Activated T-cell treated with anti-CD3 and anti-CD28 coated beads for 24 hours (primary cell): ENCODE measurements at places on chromosomes 2 and 18.

DNA sequence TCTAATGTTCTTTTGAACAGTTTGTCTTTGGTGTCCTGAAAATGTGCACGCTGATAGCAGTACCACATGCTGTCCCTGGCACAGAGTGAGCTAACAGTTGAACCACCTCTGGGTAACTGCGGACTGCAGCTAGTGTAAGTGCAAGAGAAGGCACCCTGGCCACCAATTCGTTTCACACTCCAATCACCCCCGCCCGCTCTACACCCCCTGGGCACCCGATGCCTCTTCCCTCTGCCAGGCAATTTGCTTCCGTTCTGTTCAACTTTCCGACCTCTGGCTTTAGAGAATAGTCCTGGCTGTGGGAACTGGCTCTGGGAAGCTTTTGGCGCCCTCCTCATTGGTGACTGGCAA, 1.4 kb downstream of the DOCK10 start:
- no peak for DNase-seq

DNA sequence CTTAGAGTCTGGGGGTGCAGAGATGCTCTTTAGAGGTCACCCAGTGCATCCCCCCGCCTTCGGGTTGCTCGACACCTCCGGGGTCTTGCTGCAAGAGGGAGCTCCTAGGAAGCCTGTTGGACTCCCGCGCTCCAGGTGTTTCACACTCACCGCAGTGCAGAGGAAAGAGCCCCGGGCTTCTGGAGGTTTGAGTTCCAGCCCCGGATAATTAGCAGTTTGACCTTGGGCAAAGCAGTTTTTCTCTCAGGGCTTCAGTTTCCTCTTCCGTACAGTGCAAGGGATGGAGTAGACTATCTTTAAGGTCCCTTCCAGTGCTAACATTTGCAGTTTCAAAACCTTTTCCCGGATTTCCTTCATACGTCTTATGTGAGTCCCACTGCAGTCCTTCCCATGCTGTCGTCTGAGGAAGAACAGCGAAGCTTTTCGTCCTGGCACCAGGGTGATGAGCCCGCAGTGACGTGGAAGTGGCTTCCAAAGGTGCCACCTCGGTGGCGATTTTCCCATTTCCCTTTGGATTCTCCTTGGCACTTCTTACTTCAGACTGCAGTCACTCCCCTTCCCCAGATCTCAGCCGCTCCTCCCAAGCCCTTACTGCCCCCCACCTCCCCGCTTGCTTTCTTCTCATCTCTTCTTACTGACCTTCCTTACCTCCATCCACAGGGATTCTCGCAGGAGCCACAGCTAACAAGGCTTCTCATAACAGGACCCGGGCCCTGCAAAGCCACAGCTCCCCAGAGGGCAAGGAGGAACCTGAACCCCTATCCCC, 585 bp downstream of the PNKD start:
- no peak for DNase-seq

DNA sequence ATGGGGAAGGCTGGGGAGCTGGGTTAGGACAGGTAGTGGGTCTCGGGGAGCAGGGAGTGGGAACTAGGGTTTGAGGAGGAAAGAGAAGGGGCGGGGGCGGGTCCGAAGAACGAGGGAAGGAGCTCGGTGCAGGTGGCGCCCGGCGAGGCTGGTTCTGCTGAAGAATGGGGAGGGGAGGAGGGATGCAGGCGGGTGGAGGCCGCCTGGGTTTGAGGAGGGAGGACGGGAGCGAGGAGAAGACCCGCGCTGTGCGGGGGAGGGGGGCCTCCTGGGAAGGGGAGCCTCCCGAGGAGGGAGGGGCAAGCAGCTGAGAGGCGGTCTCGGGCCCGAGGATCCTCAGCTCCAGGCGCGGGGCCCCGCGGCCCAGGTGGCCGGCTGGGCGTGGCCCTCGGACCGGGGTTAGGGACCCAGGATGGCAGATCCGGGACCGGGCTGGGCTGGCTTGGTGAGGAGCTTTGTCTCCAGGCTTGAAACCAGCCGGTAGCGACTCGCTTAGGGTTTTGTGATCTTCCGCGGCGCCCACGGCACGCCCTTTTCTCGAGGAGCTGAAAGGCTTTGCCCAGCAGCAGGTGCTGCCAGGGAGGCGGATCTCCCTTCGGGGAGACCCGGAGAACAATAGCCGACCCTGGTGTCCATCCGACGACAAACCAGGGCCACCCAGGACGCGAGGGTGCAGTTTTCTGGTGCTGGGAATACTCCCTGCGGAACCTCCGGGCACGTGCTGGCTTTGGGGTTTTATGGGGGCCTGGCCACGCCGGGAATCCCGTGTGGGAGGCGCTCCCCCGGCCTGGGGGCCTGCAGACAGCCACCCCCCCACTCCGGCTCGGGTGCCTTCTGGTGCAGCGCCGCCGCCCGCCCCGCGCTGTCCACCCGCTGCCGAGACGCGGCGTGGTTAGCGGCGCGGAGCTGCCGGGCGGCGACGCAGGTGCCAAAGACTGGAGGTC, 1.4 kb downstream of the DPYSL5 start:
- DNase-seq, result no peak

DNA sequence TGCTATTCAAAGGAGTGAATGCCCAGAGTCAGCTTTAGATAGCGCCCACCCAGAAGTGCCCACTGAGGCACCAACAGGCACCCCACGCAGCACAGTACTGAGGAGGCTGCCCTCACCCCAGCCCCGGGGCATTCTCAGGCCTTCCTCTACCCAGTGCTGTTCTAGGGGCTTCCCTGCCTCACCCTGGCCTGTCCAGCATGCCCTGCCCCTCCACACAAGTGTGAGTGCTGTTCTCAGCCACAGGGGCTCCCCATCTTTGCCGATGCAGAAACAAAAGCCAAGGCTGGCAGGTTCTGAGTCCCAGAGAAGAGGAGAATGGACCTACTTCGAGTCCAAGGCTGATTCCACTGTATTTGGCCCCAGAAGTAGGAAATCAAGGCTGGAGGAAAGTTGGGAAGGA, 15.8 kb downstream of the BIN1 start:
- DNase-seq, result no peak

DNA sequence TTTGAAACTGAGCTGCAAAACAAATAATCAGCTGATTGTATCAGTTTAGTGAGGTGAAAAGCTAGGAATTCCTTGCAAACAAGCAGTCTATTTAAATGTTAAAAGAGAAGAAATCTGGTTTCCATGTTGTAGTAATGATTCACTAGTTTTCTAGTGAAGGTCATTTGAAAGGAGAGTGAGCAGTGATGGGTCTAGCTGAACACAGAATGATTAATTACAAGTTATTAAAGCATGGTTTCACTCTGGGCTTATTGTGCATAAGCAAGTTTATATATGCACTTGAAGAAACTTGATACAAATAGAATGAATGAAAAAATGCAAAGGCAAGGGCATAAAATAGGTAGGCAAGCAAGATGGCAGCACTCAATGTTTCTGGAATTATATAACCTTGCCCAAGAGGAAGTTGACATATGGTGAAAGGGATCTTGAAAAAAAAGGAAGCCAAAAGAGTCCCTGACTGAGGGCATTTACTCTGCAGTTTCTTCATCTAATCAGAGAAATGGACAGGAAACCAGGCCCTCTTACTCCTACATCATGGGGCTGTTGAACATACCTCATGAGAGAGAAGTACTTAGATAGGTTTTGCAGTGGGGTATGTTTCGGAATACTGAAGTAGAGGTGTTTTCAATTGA, 53.2 kb downstream of the PLCL1 start:
- no peak for DNase-seq

- no peak for DNase-seq
Measured at GRCh38 chr18:24346254-24346653, 51.4 kb downstream of the OSBPL1A start.
